IMR-90 (cell line): ENCODE measurements at places on chromosomes 7 and 10. TPM values are rescaled to one million over a fixed set of nuclear protein-coding genes. Genes with fewer than 3 reads are reported as not detected.
A peak's percentile ranks its signal among the peaks of the same experiment; 100 is the strongest.

- DNase-seq = peak; percentile 7
Measured at GRCh38 chr10:1151076-1152033, 95.2 kb downstream of the WDR37 start.

- DNase-seq = no peak
Measured at GRCh38 chr10:86263209-86263608, 103.4 kb downstream of the GRID1 start.

Gene FBXL13
- total RNA-seq = 0.36 and 0.83 TPM in 2 replicates

GRCh38 chr10:97656777-97657176, 16.3 kb downstream of the PI4K2A start:
- no peak for DNase-seq

- no peak for DNase-seq
Measured at GRCh38 chr7:139696552-139696951, 81.2 kb downstream of the HIPK2 start.
